Renal cortex interstitium (tissue), 15 donors: ENCODE measurements at places on chromosomes 3 and 15.
A peak's percentile ranks its signal among the peaks of the same experiment; 100 is the strongest.

GRCh38 chr3:196287090-196287439 lies 461 bp downstream of the PCYT1A start:
- no peak for DNase-seq

- no peak for DNase-seq
Observed at GRCh38 chr15:37109168-37109871, 9.0 kb upstream of the MEIS2 start.

- DNase-seq: no peak
Observed at GRCh38 chr3:134939978-134940377, 144.9 kb downstream of the EPHB1 start.

DNA sequence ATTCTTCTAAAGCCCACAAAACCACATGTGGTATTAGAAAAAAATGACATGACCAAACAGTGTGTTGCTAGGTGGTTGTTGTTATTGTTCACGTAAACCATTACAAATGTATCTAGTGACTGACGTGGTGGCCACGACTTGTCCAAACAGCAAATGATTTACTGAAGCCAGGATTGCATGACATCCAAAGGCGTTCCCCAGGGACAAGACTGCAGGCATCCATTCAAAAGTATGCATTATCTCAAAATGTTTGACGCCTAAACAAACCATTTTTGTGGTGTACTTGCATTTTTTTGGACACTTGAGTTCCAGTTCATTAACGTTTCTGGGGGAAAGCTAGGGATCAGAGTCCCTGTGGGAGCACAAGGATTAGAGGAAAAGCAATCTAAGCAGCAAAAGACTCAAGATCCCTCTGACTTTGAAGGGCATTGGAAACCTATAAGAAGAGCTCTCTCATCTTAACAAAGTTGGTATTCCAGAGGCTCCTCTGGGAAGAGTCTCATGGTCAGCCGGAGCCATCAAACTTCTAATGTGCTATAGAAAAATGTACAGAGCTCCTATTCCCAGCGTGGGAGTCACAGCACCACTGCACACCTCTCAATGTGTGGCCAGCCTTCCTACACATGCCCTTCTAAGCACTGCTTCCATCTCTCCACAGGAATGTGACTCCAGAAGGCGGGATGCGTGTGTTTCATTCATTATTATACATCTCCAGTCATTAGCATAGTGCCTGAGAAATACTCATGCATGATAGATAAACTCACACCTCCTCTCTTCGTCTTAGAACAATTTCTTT lies 62.9 kb downstream of the FBN1 start:
- DNase-seq: no peak

DNA sequence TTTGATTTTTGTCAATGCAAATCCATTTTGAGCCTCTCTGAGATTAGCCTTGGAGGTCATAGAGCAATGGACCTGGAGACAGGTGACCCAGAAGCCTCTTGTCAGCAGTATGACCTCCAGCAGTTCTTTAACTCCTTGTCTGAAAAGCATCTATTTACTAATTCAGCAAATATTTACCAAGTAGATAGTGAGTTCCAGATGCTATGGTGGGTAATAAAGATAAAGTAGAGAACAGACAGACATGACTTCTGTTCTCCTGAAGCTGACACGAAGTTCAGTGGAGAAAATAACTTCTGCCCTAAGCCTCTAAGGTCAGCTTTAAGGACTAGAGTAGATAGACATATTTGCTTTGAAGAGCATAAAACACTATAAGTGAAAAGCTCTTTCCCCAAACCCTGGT lies 26.6 kb downstream of the SEMA6D start:
- no peak for DNase-seq

DNA sequence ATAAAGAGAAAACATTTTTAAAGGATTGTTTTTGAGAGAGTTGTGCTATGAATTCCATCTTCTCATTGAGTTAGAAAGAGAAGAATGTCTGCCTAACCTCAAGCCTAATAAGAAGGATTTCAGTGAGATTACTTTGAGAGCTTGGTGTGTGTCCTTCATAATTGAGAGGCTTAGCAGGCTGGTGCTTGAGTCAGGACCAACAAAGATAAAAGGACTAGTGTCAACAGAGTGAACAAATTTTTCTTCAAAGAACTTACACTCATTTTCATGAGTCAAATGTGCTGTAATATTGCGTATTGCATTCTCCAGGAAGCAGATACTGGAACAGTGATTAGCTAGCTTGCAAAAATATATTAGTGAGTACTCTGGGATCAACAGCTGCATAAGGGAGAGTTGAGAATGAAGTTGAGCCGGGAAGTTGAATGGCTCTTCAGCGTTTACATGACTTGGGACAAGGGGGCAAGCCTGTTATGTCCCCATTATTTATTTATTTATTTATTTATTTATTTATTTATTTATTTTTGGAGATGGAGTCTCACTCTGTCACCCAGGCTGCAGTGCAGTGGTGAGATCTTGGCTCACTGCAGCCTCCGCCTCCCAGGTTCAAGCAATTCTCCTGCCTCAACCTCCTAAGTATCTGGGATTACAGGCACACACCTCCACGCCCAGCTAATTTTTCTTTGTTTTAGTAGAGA lies 37.5 kb upstream of the SLITRK3 start:
- DNase-seq: no peak

GRCh38 chr3:101635954-101636798 lies 40.8 kb downstream of the ZBTB11 start:
- DNase-seq: peak; percentile 11

GRCh38 chr3:136728918-136729317 lies 23.3 kb downstream of the STAG1 start:
- no peak for DNase-seq

DNA sequence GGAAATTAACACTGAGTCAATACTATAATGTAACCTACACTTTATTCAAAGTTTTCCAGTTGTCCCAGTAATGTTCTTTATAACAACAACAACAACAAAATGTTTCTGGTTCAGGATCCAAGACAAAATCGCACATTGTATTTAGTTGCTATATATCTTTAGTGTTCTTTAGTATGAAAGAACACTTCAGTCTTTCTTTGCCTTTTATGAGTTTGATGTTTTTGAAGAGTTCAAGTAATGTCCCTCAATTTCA lies 7.6 kb upstream of the GRAMD1C start:
- no peak for DNase-seq

GRCh38 chr3:9623148-9623547 lies 26.2 kb upstream of the MTMR14 start:
- no peak for DNase-seq

DNA sequence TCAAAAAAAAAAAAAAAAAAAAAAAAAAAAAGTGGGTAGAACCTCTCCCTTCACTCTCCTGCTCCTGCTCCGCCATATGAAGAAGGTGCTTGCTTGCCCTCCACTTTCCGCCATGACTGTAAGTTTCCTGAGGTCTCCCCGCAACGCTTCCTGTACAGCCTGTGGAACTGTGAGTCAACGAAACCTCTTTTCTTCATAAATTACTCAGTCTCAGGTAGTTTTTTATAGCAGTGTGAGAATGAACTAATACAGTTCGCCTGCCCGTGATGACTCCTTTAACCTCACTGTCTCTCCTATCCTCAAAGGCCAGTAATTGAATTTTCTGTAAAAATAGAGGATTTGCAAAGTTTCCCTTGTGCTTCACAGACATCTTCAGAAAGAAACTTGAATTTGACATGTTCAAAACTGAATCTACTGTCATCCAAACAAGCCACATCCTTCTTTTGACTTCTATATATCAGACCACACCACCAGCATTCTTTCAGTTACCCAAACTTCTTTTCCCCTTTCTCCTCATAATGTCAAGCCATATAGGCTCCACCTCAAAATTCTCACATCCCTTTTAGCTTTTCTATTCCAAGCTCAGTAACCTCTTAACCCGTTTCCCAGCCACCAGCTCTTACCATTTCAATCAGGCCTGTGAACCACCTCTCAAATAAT lies 44.3 kb downstream of the P2RY1 start:
- DNase-seq: no peak

DNA sequence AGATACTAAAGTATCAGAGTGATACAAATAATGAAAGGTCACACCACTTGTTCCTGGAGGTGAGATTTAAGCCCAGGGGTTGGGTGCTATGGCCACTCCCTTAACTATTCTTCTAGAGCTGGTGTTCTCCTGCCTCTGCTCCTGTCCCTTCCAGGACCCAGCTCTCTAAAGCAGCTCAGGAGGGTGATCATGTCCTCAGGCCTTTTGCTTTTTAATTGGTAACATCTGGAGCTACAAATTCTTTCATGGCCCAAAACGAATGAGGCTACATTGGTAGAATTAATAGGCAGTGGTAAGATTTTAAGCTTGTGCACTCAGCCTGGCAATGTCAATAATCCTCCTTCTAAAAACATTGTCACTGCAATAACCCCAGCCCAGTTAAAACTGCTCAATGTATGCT lies 38.2 kb upstream of the CNOT10 start:
- no peak for DNase-seq

- no peak for DNase-seq
Observed at GRCh38 chr3:47664519-47664918, 85.9 kb upstream of the CSPG5 start.

GRCh38 chr3:157816896-157817295 lies 289.3 kb downstream of the SHOX2 start:
- DNase-seq: no peak

DNA sequence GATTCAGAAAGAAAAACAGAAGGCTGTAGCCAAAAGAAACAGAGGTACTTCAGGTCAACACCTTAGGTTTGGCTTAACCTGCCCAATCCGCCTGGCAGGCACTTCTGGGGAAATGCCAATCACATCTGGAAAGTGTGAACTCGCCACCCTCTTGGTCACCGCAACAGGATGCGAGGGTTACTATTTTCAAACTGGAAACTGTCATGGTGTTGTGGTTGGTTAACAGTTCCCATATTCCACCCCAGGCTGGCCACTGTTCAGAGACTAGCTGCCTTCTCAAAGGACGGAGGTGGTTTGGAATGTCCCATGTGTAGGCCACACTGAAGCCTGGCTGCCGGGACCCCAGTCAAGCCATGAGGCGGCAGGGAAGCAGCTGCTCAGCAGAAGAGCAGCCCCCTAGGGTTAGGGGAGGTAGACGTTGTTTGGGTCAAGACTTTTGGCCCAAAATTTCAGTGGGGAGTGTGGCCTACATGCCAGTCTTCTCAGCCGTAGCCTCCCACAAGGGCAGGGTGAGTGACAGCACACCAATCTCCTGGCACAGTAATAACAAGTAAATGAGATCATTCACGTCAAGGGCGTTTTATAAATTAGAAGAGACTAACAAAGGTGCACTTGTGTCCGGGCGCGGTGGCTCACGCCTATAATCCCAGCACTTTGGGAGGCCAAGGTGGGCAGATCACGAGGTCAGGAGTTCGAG lies 54.6 kb downstream of the UMPS start:
- no peak for DNase-seq

GRCh38 chr3:133210656-133211055 lies 172.5 kb downstream of the TMEM108 start:
- no peak for DNase-seq

DNA sequence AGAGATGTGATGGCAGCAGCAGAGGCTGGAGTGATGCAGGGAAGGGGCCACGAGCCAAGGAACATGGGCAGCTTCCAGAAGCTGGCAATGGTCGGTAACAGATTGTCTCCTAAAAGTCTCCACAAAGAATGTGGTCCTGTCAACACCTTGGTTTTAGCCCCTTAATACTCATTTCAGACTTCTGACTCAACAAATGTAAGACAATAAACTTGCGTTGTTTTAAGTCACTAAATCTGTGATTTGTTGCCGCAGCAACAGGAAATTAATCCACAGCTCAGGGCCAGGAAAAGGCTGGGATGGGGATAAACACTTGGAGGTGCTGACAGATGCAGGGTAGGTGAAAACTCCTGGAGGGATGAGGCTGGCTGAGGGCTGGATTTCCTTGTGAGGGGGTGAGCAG lies 69.9 kb downstream of the OXNAD1 start:
- DNase-seq: no peak

DNA sequence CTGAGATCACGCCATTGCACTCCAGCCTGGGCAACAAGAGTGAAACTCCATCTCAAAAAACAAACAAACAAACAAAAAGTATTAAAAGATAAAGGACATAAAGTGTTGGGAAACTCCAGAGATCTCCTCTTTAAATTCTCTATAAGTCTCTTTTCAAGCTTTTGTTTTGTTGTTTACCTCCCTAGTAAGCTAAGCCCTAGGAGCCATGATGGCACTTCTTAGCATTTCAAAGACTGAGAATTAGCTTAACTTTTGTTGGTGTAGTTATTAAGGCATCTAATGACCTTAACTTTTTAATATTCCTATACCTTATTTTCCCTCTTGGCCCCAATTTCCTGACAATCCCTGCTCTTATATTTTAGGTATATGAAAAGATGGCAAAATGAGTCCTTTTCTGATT lies 157.3 kb downstream of the ZNF609 start:
- DNase-seq: no peak

DNA sequence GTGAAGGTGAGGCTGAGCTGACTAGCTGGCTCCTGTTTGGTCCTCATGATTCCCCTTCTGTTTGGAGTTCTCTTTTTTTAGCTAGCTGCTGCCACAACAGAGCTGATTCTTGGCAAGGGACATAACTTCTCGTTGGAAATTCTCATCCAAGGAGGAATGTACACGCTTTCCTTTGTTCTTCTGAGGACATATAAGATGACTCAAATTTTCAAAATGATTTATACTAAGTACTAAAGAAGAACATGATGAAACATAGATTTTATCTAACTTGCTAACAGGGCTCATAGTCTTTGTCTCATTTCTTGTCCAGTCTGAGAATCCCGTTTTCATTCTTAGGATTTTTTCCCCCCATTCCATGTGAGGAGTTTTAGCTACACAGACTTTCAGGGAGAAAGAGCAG lies 2.9 kb upstream of the TFG start:
- DNase-seq: no peak

GRCh38 chr3:101941318-101942040 lies 92.2 kb downstream of the NFKBIZ start:
- DNase-seq: no peak

DNA sequence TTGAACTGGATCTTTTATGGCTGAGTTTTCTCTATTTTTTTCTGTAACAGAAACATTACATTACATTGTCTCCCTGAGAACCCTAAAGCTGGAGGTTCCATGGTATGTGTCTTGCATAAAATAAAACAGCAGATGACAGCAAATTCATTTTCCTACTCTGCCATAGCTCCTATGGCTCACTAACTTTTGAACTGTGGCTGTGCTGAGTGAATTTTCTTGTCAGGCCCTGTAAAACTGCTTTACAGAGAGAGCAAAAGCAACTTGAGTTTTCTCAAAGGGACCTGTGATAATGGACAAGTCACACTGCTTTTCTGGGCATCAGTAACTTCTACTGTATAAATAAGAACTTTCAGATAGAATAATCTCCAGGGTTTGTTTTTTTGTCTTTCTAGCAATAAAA lies 129.9 kb upstream of the TSC22D2 start:
- DNase-seq: no peak

- no peak for DNase-seq
Observed at GRCh38 chr3:134655706-134656105, 4.9 kb upstream of the KY start.

DNA sequence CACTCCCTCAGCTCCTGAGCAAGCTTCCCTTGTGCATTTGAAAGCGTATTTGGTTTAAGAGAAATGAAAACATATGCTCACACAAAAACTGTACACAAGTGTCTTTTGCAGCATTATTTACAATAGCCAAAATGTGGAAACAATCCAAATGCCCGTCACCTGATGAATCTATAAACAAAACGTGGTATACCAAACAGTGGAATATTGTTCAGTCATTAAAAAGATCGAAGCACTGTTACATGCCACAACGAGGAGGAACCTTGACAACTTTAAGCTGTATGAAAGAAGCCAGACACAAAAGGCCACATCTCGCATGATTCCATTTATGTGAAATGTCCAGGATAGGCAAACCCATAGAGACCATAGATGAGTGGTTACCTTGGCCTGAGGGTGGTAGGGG lies 71.6 kb upstream of the CMTM7 start:
- no peak for DNase-seq

- peak; percentile 81 for DNase-seq
Observed at GRCh38 chr15:66803182-66803729, 101.2 kb downstream of the SMAD6 start.
